ENCODE measurements at places on chromosomes 3 and 15.

- no peak for DNase-seq
Observed at GRCh38 chr15:92122259-92122658, 268.8 kb downstream of the SLCO3A1 start.

- no peak for DNase-seq
Observed at GRCh38 chr15:55802600-55803376, 59.8 kb upstream of the PRTG start.

DNA sequence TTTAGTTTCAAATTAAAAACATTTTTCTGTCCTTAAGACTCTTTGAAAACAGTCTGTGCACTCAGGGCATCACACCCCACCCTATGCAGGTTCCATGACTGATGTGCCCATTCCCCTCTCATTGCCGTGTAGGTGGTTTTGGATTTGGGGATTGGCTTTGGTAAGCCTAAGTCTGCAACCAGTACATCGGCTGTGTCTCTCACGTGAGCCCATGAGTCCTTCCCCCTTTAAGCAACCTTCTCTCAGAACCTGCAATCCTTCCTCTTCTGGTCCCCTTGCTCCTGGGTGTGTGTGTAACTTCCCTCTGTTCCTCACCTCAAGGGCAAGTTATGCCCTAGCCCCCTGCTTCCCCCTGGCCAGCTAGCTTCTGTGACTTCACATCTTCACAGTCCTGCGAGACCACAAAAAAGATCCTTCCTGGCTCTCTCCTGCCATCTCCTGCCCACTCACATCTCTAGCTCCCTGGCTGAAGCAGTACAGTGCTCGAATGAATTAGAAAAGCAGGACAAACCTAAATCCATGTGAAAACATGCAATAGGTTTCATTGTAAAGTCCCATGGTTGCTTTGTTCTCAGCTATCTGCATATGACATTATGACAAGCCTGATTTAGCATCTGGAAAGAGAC is 126.7 kb downstream of the UACA start:
- no peak for DNase-seq

DNA sequence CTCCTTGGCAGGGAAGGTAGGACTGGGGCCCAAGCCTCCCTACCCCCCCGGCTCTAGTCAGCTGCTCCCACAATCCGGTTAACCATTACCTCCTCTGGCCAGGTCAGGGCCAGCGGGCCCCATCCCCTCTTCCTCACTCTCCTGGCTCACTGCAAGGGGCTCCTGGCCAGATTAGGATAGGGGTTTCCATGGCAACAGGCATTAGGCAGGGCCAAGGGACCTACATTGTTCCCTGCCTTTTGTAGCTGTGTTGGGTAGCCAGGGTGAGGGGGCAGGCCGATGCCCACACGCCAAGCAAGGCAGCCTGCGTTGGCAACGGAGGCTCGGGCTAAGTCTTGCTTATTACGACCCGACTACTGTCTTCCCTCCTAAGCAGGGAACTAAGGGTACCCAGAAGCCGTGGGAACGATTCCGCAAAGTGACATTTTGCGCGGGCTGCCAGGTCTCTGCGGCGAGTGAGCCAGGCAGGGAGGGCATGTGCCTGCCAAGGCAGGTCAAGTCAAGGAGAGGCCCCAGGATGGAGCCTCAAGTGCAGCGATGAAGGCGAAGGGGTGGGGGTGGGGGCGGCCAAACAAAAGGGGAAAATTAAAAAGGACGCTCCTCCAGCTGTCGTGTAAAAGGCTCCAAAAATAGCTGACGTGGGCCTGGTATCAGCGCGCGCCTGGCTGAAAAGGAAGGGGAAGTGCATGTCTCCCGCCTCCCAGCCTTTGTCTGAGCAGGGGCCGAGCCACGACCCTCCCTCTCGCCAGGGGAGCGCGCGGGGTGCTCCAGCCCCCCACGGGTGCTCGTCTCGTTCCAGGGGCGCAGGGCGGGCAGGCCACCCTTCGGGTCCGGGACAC is 919 bp downstream of the IDH2 start:
- peak; percentile 37 for DNase-seq

- no peak for DNase-seq
Observed at GRCh38 chr3:107985496-107985895, 105.3 kb downstream of the CD47 start.

DNA sequence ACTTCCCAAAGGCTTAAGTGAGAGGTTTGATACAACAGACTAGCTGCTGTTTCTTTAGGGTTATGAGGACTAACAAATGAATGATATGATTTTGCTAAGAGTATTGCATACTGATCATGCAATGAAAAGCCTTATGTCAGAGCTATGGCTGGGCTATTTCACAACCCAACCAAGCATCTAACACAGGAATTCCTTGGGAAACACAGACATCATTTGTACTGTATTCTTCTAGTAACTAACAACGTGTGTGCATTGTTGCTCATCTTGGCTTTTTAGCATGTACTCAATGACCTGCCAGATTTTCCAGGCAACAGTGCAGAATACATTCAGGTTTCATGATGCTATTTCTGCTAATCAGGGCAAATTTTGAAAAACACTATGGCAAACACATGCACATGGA is 19.3 kb downstream of the PDZRN3 start:
- DNase-seq, result no peak

- no peak for DNase-seq
Observed at GRCh38 chr3:126412841-126413692, 18.4 kb downstream of the CFAP100 start.

DNA sequence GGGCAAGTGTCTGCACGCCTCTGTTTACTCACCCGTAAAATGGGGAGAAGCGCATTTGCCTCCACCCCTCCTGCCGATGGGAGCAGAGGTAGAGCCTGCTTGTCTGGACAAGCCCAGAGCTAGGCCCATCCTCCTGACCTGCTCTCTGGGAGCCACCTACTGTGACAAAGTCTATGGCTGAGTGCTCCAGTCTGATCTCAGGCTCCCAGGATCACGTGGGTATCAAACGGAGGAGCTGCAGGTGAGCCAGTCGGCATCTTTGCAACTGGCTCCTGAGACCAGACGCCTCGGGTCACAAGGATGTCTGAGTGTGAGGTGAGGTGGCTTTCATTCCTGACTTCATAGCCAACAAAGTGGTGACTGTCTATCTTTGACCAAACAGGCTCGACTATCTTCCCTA is 2.1 kb upstream of the ALDH1A3 start:
- no peak for DNase-seq
